ENCODE measurements at places on chromosomes 3 and 15. TPM values are rescaled to one million over a fixed set of nuclear protein-coding genes. Genes with fewer than 3 reads are reported as not detected.

Gene CD200
- 9.4 TPM for total RNA-seq

Gene SLC22A14
- total RNA-seq, result not detected

Gene MNS1
- not detected for total RNA-seq

Gene SH3GL3
- total RNA-seq, result not detected

Gene DHX30
- 61.2 TPM for total RNA-seq
